Central memory CD4-positive, alpha-beta T cell (primary cell): ENCODE measurements at places on chromosomes 5 and 9.

DNA sequence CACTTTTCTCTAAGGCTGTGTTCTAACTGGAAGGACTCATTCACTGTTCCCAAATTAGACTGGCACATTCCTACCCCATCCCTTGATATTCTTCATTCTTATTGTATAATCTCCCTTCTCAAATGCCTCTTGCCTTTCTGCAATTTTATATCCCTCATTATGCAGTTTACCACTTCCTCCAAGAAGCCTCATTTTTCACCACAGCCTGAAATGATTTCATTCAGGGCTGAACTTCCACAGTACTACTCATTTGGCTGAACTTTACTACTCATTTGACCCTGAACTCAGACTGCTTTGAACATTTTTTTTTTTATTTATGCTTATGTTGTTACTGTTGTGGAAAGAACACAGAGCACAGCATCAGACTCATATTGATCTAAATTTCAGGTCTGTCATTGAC is 32.7 kb downstream of the GRIA1 start:
- no peak for DNase-seq

DNA sequence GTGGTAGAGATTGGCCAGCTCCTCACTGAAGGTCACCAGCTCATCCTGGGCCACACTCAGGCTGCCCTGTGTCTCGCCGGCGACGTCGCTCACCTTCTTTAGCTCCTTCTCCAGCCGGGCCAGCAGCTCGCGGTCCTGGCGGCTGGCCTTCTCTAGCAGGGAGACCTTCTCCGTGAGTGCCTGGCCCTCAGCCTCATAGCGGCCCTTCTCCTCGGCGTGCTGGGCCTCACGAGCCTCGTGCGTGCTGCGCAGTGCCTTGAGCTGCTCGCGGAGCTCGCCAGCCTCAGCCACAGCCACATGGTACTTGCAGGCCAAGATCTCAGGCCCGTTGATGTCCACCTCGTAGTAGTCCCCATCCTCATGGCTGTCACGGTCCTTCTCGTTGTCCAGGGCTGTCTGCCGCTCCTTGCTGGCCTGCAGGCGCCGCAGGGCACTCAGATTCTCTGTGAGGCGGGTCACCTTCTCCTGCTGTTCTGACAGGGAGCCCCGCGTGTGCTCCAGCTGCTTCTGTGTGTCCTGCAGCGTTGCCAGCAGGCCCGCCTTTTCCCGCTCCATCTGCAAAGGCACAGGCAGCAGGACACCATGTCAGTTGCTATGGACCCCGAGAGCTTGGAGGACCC is 45.5 kb downstream of the BICD2 start:
- DNase-seq: no peak

- DNase-seq: no peak
Observed at GRCh38 chr5:57770039-57770438, 287.4 kb upstream of the ACTBL2 start.

DNA sequence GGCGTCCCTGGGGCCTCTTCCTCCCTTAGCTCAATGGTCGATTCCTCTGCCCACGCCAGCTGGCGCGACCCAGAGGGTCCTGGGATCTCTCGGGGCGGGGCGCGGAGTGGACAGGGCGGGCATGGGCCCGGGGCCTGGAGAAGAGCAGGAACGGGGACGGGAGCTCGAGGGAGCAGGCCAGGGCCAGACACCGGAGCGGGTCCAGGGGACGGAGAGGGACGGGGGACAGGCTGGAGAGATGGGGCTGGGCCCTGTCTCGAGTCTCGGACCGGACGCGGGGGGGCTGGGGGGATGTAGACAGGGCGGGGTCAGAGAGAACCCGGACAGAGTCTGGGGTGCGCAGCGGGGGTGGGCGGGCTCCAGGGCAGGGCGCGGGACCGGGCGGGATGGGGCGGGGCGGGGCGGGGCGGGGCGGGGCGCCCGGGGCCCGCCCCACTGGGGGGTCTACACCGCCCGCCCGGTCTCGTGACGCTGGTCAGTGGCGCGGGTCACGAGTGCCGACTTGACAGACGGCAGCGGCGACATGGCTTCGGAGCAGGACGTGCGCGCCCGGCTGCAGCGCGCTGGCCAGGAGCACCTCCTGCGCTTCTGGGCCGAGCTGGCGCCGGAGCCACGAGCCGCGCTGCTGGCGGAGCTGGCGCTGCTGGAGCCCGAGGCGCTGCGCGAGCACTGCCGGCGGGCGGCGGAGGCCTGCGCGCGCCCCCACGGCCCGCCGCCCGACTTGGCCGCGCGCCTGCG is at the start of gene UAP1L1:
Gene UAP1L1, plus strand, starts transcription at position 508 of the 738 bp plus-strand sequence. Its CDS starts 16 bp downstream, at position 524.
- peak; percentile 37 for DNase-seq
